ENCODE measurements at places on chromosomes 7 and 10. TPM values are rescaled to one million over a fixed set of nuclear protein-coding genes. Genes with fewer than 3 reads are reported as not detected.

LRMDA gene
- 0.22 TPM for total RNA-seq

HTR5A gene
- not detected for total RNA-seq

LAMB4 gene
- total RNA-seq = 0.29 TPM

STK32C gene
- 16.3 TPM for total RNA-seq

PTF1A gene
- total RNA-seq = not detected

TACC2 gene
- 6.8 TPM for total RNA-seq

VWDE gene
- 0.14 TPM for total RNA-seq

FAM25A gene
- total RNA-seq = not detected

ANXA8L1 gene
- 10.3 TPM for total RNA-seq

GARIN1A gene
- 0.88 TPM for total RNA-seq

RFC2 gene
- total RNA-seq = 10.5 TPM

SPDYE1 gene
- not detected for total RNA-seq

WNT8B gene
- not detected for total RNA-seq

LRRC4 gene
- total RNA-seq = under 0.01 TPM

SERPINE1 gene
- total RNA-seq = 2,489 TPM

MRLN gene
- not detected for total RNA-seq

TRIM50 gene
- total RNA-seq = not detected

TAF5 gene
- total RNA-seq = 7.7 TPM

ZNF775 gene
- total RNA-seq = 4.2 TPM

ENTPD1 gene
- not detected for total RNA-seq

PTPRN2 gene
- not detected for total RNA-seq

ABCB4 gene
- total RNA-seq = not detected

TFR2 gene
- 0.44 TPM for total RNA-seq

GBX1 gene
- not detected for total RNA-seq

HOXA9 gene
- 14.2 TPM for total RNA-seq

CAMK2B gene
- 0.22 TPM for total RNA-seq

TAS2R5 gene
- total RNA-seq = 0.57 TPM

CCDC126 gene
- 4.4 TPM for total RNA-seq

AKR1D1 gene
- not detected for total RNA-seq

COMMD3 gene
- 30.4 TPM for total RNA-seq

CFAP69 gene
- total RNA-seq = 3.6 TPM

ANXA8 gene
- total RNA-seq = 18.6 TPM

SP8 gene
- not detected for total RNA-seq

GIMAP4 gene
- 0.14 TPM for total RNA-seq

OR2A5 gene
- not detected for total RNA-seq

AGBL3 gene
- total RNA-seq = 0.22 TPM

ANKRD30A gene
- not detected for total RNA-seq

LMBR1 gene
- total RNA-seq = 42.2 TPM

AQP1 gene
- 3.9 TPM for total RNA-seq

RNF133 gene
- 0.43 TPM for total RNA-seq

CFAP46 gene
- total RNA-seq = not detected

FAS gene
- 63.5 TPM for total RNA-seq

CLEC2L gene
- not detected for total RNA-seq

FGFR2 gene
- total RNA-seq = 2.6 TPM

CUBN gene
- 3.7 TPM for total RNA-seq

CDC14C gene
- total RNA-seq = not detected

DNAJB12 gene
- 42.2 TPM for total RNA-seq

NKX1-2 gene
- total RNA-seq = not detected

CNNM1 gene
- 1.6 TPM for total RNA-seq

SPDYE9 gene
- total RNA-seq = not detected

OR2A1 gene
- total RNA-seq = not detected

IL2RA gene
- not detected for total RNA-seq

DNAH11 gene
- total RNA-seq = not detected

OR9A2 gene
- not detected for total RNA-seq

NPSR1 gene
- total RNA-seq = not detected

ZNF804B gene
- not detected for total RNA-seq

THSD7A gene
- 0.44 TPM for total RNA-seq

PILRA gene
- not detected for total RNA-seq
